ENCODE measurements at places on chromosomes 5 and 9. TPM values are rescaled to one million over a fixed set of nuclear protein-coding genes. Genes with fewer than 3 reads are reported as not detected.

Gene TCF7
- 0.60 TPM for total RNA-seq

Gene AQP3
- 15.3 TPM for total RNA-seq

Gene CSF2
- total RNA-seq = not detected

GRCh38 chr9:34334337-34334824 is 5.0 kb downstream of the NUDT2 start:
- H3K27me3 ChIP-seq = no peaks in the 10 kb centered on the region
- H3K27ac ChIP-seq = no peak overlapping the region
- no peak overlapping the region for H3K4me3 ChIP-seq
- no peak for DNase-seq

DNA sequence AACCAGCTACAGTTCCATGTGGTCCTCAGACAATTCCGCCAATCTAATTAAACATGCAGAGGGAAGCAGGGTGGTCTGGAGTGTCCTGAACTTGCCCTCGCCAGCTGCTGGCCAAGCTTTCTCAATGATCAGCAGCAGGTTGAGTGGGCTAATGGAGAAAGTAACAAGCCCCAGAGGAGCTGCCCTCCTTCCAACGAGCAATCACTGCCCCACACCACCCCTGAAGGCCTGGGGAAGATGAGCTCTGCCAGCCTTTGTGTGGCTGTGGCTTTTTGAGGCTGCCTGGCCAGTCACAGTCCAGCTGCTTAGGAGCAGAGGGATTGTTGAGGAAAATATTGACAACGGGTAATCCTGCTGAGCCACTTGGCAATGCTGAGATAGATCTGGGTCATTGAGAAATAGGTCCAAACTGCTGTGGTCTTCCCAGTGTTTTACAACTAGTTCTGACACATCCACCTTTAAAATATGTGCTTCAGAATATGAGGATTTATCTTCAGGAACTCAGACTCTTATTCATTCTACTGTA is 107.3 kb downstream of the CD180 start:
- H3K27me3 ChIP-seq = no peaks in the 10 kb centered on the region
- peaks cover 12% of the 10 kb centered on the region for H3K4me1 ChIP-seq
- H3K4me3 ChIP-seq = no peak overlapping the region

DNA sequence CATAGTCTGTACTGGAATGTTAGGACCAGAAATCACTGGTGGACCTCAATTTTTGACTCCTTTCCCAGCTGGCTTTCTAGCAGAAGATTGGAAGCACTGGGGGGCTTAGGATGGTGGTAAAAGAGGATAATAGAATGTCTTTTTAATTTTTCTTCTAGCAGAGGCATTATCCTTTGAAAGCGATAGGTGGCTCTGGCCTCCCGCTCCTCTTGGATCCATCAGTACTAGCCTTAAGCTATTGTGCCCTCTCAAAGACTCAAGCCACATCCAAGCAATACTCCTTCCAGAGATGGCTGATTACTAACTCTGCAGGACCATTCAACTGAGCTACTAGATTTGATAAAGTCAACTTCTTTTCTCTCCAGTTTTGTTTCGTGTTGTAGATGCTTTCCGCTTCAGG is 610.6 kb downstream of the CDH12 start:
- H3K36me3 ChIP-seq = no peaks in the 10 kb centered on the region
- no peak overlapping the region for H3K27ac ChIP-seq
- H3K4me3 ChIP-seq = no peak overlapping the region
- H3K4me1 ChIP-seq = no peaks in the 10 kb centered on the region
- no peak for DNase-seq

DNA sequence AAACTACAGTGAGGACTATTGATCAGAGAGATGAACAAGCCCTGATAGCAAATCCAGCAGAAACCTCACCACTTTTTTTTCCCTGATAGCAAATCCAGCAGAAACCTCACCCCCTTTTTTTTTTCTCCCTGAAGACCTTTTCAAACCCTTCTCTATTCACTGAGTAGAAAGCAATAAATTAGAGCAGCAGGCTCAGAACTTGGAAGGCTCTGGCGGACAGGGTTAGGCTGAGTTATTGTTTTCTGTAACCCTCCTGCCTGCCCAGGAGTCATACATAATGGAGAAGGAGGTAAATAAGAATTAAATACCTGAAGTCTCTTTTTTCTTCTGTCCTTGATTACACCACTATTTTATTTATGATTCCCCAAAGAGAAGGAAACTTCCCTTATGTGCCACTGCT is 136.3 kb upstream of the SNX2 start:
- no peaks in the 10 kb centered on the region for H3K4me1 ChIP-seq
- H3K36me3 ChIP-seq = no peaks in the 10 kb centered on the region
- no peaks in the 10 kb centered on the region for H3K27me3 ChIP-seq
- H3K4me3 ChIP-seq = no peak overlapping the region
- no peak overlapping the region for H3K27ac ChIP-seq

DNA sequence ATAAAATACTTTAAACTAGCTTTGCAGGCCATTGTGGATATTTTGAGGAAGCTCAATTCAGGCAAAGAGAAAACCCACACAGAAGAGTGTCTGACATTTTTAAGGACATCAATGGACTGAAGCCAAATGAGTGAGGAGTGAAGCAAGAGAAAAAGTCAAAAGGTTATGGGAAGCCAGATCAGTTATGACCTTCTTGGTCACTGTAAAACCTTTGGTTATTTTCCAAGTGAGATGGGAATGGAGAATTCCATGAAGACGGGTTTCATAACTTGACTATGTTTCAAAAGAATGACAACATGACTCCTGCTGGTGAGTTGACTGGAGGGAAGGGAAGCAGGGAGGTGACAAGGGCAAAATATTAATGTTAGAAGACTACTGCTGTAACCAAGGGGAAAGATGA is 585.2 kb downstream of the EFNA5 start:
- DNase-seq = no peak
- H3K27me3 ChIP-seq = no peaks in the 10 kb centered on the region
- H3K4me1 ChIP-seq = no peaks in the 10 kb centered on the region

DNA sequence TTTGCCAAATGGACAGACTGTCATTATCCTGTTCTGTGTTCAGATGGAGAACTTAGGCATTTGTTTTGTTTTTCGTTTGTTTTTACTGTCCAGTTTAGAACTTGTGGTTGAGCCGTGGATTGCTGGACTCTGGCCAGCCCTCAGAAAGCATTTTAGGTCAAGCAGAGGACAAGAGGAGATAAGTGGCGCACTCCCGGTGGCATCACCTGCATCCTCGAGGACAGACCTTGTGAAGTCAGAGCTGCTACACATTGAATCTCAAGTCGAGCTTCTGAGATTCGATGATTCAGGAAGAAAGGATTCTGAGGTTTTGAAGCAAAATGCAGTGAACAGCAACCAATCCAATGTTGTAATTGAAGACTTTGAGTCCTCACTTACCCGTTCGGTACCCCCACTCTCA is 8.9 kb downstream of the MTRR start:
- H3K36me3 ChIP-seq = peaks cover 34% of the 10 kb centered on the region
- no peak for DNase-seq
- no peak overlapping the region for H3K27ac ChIP-seq
- H3K27me3 ChIP-seq = no peaks in the 10 kb centered on the region
- H3K4me3 ChIP-seq = no peak overlapping the region

DNA sequence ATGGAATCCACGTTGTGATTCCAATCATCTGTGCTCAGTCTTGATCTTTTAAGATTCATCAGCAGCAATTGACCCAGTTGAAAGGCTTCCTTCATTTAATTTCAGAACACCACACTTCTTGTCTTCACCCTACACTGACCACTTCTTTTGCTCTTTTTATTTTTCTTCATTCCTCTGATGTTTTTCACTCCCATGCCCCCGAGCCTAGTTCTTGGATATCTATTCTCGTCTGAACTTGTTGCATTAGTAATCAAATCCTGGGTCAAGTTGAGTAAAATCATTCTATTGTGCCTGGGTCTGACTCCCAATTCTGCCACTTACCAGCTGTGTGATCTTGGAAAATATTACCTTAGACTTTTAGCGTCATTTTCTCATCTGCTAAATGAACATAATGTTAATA is 356.5 kb downstream of the CDH12 start:
- H3K4me1 ChIP-seq = no peaks in the 10 kb centered on the region
- no peak overlapping the region for H3K4me3 ChIP-seq
- H3K27ac ChIP-seq = no peak overlapping the region
- no peaks in the 10 kb centered on the region for H3K36me3 ChIP-seq
- no peak for DNase-seq

- H3K27ac ChIP-seq = no peak overlapping the region
- no peaks in the 10 kb centered on the region for H3K36me3 ChIP-seq
- no peaks in the 10 kb centered on the region for H3K4me1 ChIP-seq
- DNase-seq = no peak
- H3K4me3 ChIP-seq = no peak overlapping the region
- no peaks in the 10 kb centered on the region for H3K27me3 ChIP-seq
Measured at GRCh38 chr5:90747175-90747574, 188.6 kb downstream of the ADGRV1 start.

DNA sequence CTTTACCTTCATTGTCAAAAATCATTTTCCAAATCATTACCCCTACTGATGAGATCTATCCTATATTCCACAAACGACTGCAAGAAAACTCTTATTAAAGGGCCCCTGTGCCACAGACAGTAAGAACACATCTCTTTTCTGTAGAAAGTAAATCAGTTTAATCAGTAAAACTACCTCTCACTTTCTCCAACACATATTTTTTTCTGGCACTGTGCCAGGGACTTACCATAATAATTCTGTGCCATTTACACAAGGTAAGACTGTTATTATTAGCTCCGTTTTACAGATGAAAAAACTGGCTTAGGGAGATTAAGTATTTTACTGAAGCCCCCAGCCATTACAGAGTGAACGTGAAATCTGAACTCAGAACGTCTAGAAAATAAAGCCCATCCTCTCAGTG is 587.0 kb upstream of the COX7C start:
- H3K4me1 ChIP-seq = no peaks in the 10 kb centered on the region
- H3K4me3 ChIP-seq = no peak overlapping the region
- no peaks in the 10 kb centered on the region for H3K27me3 ChIP-seq
- DNase-seq = no peak

GRCh38 chr5:41270423-41271251 is 57.3 kb upstream of the C6 start:
- no peak overlapping the region for H3K4me3 ChIP-seq
- peaks cover 7% of the 10 kb centered on the region for H3K4me1 ChIP-seq
- H3K36me3 ChIP-seq = no peaks in the 10 kb centered on the region
- peak; percentile 15 for DNase-seq

- no peaks in the 10 kb centered on the region for H3K4me1 ChIP-seq
- no peak overlapping the region for H3K4me3 ChIP-seq
- H3K27me3 ChIP-seq = peaks cover 8% of the 10 kb centered on the region
- no peak overlapping the region for H3K27ac ChIP-seq
Measured at GRCh38 chr9:138047469-138048040, 170.0 kb downstream of the CACNA1B start.

DNA sequence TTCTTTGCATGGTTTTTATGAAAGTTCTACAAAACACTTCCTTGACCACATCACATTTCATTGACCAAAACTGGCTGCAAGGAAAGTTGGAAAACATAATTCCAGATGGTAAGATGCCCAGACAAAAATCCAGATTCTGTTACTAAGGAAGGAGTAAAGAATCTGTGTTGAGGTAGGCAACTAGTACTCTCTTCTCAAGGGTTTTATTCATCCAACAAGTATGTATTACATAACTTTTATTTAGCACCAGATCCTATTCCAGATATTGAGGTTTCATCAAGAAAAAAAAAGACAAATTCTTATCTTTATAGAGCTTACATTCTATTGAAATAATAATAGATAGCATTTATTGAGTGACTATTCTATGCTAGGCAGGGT is 43.2 kb upstream of the UGCG start:
- no peaks in the 10 kb centered on the region for H3K36me3 ChIP-seq
- no peaks in the 10 kb centered on the region for H3K4me1 ChIP-seq
- no peaks in the 10 kb centered on the region for H3K27me3 ChIP-seq
- DNase-seq = no peak

GRCh38 chr9:105401651-105402050 is 46.2 kb upstream of the FSD1L start:
- H3K4me1 ChIP-seq = no peaks in the 10 kb centered on the region
- no peak overlapping the region for H3K4me3 ChIP-seq
- H3K36me3 ChIP-seq = no peaks in the 10 kb centered on the region
- no peaks in the 10 kb centered on the region for H3K27me3 ChIP-seq

DNA sequence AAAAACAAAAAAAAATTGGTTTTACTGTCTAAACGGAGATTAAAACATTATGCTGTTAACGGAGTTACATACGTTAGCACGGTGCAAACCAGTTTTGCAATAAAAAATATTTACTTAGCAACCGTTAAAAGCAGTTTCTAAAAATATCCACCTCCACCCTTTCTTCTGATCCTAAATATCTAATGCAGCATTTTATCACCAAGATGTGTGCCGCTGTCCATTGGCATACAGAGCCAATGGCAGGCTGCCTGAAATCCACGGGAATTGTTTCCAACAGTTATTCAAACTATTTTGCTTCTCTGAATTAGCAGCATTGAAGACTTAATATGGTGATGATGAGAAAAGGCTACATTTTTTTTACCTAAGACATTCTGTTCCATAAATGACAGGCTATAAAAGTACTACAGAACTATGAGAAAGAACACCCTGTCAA is 61.6 kb downstream of the CSNK1A1 start:
- DNase-seq = no peak
- H3K36me3 ChIP-seq = peaks cover 4% of the 10 kb centered on the region
- H3K4me1 ChIP-seq = peaks cover 49% of the 10 kb centered on the region
- no peaks in the 10 kb centered on the region for H3K27me3 ChIP-seq
- no peak overlapping the region for H3K4me3 ChIP-seq
